ENCODE measurements at places on chromosomes 4 and X.

- no peak for DNase-seq
Measured at GRCh38 chr4:8164194-8164565, 5.6 kb upstream of the ABLIM2 start.

- no peak for DNase-seq
Measured at GRCh38 chrX:74452199-74452481, 30.8 kb downstream of the SLC16A2 start.

- DNase-seq: peak; percentile 81
Measured at GRCh38 chr4:151484396-151485102, 75.6 kb downstream of the FHIP1A start.

DNA sequence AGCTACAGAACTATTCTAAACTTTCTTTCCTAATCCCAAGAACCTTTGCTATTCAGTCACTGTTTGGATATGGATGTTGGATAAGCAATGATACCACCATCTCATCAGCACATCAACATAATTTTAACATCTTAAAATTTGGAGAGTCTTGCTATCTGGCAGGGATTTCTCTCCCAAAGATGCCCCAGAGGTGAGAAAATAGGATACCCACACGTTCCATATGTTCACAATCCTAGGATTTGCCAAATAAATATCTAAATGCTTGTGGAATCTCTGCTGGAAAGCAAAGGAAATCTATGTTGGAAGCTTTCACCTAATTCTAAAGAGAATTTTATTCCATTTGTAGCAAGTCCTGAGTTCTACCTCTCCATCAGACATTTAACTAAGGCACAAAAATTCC lies 24.4 kb downstream of the SOWAHB start:
- DNase-seq: no peak

DNA sequence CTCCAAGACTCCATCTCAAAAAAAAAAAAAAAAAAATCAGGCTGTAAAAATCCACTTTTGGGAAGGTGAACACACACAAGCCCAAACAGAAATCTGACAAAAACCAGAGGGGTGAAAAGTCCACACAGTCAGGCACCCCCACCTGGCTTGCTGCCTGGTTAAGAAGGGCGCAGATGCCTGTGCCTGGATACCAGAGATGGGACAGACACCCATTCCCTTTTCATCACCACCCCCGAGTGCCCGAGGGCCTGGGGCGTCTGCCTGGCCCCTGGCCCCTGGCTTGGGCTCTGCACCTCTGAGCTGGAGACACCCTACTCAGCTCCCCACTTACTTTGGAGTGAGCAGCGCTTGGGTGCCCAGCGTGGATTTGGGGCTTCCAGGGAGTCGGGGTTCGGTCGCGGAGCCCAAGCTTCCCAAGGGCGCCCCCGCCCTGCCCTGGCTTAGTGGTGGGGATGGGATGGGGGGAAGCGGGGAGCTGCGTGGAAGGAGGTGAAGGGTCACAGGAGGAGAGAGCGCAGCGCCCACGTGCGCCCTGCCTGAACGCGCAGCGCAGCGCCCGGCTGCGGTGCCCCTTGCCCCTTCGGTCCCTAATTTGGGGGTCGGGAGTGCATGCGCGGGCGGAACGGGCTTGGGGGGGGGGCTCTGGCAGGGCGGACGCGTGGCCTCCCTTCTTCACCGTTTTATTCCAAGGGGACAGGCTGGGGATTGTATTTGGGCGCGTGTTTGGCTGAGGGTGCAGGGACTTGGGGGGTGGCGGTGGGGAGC lies 11.3 kb downstream of the SHOX start:
- DNase-seq: no peak

DNA sequence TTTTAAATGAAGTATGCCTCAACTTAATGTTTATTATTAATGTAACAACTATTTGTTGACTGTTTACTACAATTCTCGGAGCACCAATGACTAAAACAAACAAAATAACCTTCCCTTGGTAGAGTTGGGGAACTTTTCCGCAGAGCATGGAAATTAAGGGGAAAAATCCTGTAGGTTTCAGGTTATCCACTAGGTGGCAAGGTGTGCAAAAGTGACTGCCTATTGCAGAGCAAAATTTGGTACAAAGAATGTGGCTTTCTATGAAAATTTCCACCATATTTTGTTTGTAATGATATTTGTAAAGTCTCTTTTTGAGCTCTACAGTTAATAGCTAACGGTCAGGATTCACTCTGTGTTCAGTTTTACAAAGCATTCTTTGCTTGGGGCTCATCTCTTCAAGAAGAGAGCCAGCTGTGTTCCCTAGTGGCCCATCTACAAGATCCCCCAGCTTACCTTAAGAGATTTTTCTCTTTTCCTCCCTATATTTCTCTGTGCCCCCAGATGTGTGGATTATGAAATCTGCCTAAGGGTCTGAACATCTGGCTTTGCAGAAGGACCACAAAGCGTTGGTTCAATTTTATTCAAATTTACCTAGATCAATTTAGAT lies 61.1 kb downstream of the FBXO8 start:
- no peak for DNase-seq

- DNase-seq: no peak
Measured at GRCh38 chr4:118350961-118351360, 1.8 kb downstream of the PRSS12 start.

- DNase-seq: no peak
Measured at GRCh38 chr4:46820154-46820553, 88.9 kb downstream of the COX7B2 start.

DNA sequence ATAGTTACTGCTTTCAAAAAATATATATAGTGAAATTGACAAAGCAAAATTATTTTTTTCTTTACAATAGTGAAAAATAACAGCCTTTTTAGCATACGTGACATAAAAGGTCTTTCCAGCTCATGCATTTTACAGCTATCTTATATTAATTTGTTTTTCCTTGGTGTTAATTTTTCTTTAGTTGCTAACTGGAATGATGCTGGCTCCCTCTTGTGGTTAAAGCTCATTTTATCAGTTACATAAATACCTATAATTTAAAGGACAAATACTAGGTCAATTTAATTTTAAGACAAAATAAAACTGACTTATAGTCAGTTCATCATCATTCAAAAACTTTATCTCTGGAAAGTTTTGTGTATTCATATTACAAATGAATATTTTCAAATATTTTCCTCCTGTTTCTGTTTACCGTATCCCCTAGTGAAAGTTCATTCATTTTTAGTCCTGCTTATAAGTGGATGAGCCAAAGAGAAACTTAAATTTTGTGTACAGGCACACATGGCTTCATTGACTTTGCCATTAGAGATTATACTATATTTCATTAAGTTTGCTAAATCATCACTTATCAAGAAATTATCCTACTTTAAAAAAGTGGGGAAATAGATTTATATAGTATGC lies 9.9 kb upstream of the ANAPC4 start:
- peak; percentile 75 for DNase-seq

DNA sequence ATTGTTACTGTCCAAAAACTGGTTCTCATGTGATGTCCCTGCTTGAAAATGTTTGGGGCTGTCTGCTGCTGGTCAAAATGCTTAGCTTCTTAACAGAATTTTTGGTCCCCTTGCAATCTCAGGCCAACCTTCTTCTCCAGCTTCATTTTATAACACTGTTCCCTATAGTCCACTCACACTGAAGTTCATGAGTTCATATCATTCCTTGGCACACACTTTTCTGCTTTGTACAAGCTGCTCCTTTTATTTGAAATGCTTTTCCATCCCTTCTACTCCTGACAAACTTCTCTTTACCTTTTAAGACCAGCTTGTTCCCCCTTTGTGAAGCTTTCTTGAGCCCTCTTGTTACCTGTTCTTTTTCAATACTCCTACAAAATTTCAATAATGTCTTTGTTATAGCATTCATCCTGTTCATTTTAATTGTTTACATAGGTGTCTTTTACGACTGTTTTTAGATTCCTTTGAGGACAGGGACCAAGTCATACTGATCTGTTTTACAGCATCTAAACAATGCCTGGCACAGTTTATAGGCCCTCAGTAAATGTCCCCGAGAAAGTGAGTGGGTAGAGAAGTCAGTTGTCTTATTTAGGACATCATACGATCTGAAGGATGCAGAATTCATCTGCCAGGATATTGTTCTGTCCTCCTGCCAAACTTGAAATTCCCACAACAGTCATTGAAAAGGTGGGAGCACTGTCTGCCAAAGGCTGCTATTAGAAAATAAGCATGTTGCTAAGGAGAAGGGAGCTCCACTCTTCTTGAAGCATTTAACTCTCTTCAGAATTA lies 134.4 kb upstream of the BMPR1B start:
- no peak for DNase-seq

DNA sequence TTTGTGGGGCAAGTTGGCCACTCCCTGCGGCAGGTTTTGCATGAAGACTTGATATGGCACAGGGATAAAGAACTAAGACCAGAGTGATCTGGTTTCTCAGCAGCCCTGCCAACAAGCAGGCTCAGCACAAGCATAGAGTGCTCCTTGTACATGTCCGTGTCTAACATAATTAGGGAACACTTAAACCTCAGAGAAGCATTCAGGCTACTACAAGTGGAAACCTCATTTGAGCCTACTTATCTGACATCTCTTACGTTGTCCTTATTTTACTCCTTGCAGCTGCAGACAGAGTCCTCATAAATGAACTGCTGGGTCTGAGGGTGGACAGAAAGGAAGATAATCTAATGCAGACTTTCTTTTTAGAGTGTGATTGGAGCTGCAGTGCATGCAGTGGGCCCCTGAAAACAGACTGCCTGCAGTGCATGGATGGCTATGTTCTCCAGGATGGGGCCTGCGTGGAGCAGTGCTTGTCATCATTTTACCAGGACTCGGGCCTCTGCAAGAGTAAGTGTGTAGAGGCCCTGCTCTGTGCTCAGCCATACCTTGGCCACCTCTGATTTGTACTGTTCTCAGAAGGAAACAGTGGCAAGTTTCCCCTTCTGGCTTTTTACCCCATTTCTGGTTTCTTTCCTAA lies 179.1 kb upstream of the ANXA3 start:
- DNase-seq: no peak

GRCh38 chr4:69057620-69058409 lies 38.5 kb upstream of the UGT2B7 start:
- DNase-seq: peak; percentile 24

- DNase-seq: peak; percentile 82
Measured at GRCh38 chr4:56937262-56937661, 29.6 kb downstream of the REST start.

DNA sequence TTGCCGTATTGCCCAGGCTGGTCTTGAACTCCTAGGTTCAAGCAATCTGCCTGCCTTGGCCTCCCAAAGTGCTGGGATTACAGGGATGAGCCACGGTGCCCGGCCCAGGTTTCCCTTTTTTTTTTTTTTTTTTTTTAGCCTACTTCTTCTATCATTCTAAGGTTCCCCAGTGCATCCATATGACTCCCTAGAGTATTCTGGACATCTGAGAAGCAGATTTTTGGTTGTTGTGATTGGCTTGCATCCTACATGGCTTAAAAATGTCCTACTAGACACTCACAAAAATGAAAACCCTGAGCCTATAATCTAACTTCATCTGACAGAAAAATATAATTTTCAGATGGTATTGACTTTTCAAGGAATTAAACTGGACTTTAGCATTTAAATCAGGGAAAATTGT lies 41.7 kb downstream of the SMIM14 start:
- peak; percentile 14 for DNase-seq

GRCh38 chr4:98110929-98111328 lies 32.3 kb downstream of the STPG2 start:
- no peak for DNase-seq

All from foreskin fibroblast (primary cell).